ENCODE measurements at places on chromosomes 2 and 18. TPM values are rescaled to one million over a fixed set of nuclear protein-coding genes. Genes with fewer than 3 reads are reported as not detected.

GRCh38 chr2:242038166-242038927 lies 168.8 kb downstream of the RTP5 start:
- H3K36me3 ChIP-seq, result no peaks in the 10 kb centered on the region
- H3K4me1 ChIP-seq, result peaks cover 8% of the 10 kb centered on the region
- H3K4me3 ChIP-seq, result no peak overlapping the region
- no peak for DNase-seq
- peaks cover 23% of the 10 kb centered on the region for H3K27me3 ChIP-seq

GRCh38 chr2:189798312-189799029 lies 14.2 kb downstream of the PMS1 start:
- H3K4me1 ChIP-seq, result peaks cover 4% of the 10 kb centered on the region
- DNase-seq, result no peak
- H3K36me3 ChIP-seq, result peaks cover 21% of the 10 kb centered on the region

GRCh38 chr18:74139411-74139810 lies 8.2 kb downstream of the FBXO15 start:
- peaks cover 3% of the 10 kb centered on the region for H3K27me3 ChIP-seq
- H3K36me3 ChIP-seq, result no peaks in the 10 kb centered on the region
- H3K4me1 ChIP-seq, result peaks cover 6% of the 10 kb centered on the region

- no peak overlapping the region for H3K4me3 ChIP-seq
- H3K27ac ChIP-seq, result no peak overlapping the region
- peaks cover 5% of the 10 kb centered on the region for H3K36me3 ChIP-seq
- H3K4me1 ChIP-seq, result peaks cover 3% of the 10 kb centered on the region
- no peaks in the 10 kb centered on the region for H3K27me3 ChIP-seq
- no peak for DNase-seq
Observed at GRCh38 chr2:64626146-64626809, 27.4 kb downstream of the SERTAD2 start.

Gene CXCR1
- 0.99 TPM for total RNA-seq

Gene SP5
- not detected for total RNA-seq

All from activated CD4-positive, alpha-beta T cell treated with anti-CD3 and anti-CD28 coated beads, Interleukin-2, amount 10 ng/mL, durations not matched to agents 7 days and 5 days (primary cell).